Testis (tissue), 5 donors: ENCODE measurements at places on chromosomes 5 and 9. TPM values are rescaled to one million over a fixed set of nuclear protein-coding genes. Genes with fewer than 3 reads are reported as not detected.

GRCh38 chr9:36154331-36154952 lies 14.7 kb upstream of the CCIN start:
- H3K27me3 ChIP-seq, result no peaks in the 10 kb centered on the region
- DNase-seq, result peak; percentile 77
- peak overlapping the region; percentile 48 for H3K27ac ChIP-seq
- H3K36me3 ChIP-seq, result no peaks in the 10 kb centered on the region
- no peak overlapping the region for H3K4me3 ChIP-seq

GRCh38 chr5:169169783-169170182 lies 131.2 kb downstream of the SLIT3 start:
- H3K27me3 ChIP-seq, result no peaks in the 10 kb centered on the region
- no peak for DNase-seq
- H3K4me1 ChIP-seq, result no peaks in the 10 kb centered on the region
- no peak overlapping the region for H3K27ac ChIP-seq
- no peak overlapping the region for H3K4me3 ChIP-seq

- H3K4me1 ChIP-seq, result no peaks in the 10 kb centered on the region
- DNase-seq, result no peak
- no peaks in the 10 kb centered on the region for H3K36me3 ChIP-seq
These were observed 129.7 kb upstream of the RAD23B start for GRCh38 chr9:107153336-107153735.

SMIM32 gene
- not detected for total RNA-seq

KCNV2 gene
- 8.4 TPM for total RNA-seq

TXNDC8 gene
- 3.5 TPM for total RNA-seq
